ENCODE measurements at places on chromosomes 12 and 14. TPM values are rescaled to one million over a fixed set of nuclear protein-coding genes. Genes with fewer than 3 reads are reported as not detected.
A peak's percentile ranks its signal among the peaks of the same experiment; 100 is the strongest.

DNA sequence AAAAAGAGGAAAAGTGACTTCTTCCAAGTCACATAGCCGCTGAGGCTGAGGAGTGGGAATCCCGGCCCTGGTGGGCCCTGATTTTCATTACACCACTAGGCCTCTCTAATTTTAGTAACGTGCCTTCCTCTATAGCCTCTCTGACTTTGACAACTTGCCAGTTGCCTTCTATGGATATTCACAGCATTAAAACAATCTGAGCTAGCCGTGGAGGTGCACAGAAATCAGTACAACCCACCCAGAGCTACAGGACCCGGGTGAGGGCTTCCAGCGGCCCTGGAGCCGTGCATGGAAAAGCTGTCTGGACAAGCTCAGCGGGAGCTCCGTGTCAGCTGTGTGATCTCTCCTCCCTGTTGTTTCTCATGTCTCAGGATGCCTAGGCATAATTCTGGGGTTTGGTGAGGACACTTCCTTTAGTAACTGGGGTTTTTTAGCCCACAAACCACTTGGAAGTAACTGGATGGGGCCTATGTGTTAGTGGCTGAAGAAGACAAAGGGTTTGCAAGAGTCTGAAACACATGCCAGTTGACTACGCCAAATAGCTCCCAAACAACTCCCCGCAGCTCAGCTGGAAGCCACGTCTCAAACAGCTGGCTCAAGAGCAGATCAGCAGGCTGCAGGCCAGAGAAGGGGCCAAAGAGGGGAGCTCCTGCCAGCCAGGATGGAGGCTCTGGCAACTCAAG lies 53.0 kb downstream of the SSH1 start:
- peak; percentile 99 for DNase-seq

- DNase-seq = no peak
These were observed 76.4 kb upstream of the FOXG1 start for GRCh38 chr14:28690029-28690692.

GRCh38 chr12:117830471-117830870 lies 138.3 kb downstream of the KSR2 start:
- DNase-seq = no peak

DNA sequence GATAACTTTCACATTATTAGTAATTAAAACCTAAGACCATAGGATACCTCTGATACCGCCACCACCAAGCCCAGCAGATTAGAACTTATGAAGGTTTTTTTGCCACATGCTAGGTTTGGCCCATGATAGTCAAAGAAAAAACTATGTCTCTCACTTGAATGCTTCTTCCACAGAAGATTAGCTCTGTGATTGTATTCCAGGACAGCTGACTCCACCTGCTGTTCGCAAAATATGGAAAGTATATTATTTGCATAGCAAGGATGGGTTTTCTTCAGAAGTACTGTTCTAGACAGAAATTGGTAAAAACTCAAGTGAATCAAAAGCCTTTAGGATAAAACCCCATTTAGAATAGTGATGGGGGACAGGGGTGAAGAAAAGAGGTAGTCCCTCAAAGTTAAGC lies 42.2 kb downstream of the PPFIBP1 start:
- no peak for DNase-seq

DNA sequence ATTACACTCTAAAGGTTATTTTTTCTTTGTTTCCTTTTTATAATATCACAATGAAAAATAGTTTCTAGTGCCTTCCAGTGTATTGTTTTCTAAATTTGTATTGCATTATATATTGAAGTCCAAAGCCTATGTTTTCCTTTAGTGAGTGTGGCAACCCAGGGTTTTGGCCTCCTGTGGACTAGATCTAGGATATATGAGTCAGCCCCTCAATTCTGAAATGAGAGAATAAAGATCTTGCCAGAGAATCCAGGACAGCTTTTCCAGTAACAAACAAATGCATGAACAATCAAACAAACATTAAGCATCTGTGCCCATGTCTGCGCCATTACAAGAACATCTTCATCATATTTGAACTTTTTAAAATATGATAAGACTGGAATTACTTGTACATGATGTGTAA lies 70.7 kb upstream of the SSTR1 start:
- no peak for DNase-seq

- peak; percentile 49 for DNase-seq
These were observed 62.6 kb downstream of the DCAF5 start for GRCh38 chr14:69090187-69090789.

GRCh38 chr14:60647081-60647836 lies 2.0 kb downstream of the SIX1 start:
- peak; percentile 54 for DNase-seq

DNA sequence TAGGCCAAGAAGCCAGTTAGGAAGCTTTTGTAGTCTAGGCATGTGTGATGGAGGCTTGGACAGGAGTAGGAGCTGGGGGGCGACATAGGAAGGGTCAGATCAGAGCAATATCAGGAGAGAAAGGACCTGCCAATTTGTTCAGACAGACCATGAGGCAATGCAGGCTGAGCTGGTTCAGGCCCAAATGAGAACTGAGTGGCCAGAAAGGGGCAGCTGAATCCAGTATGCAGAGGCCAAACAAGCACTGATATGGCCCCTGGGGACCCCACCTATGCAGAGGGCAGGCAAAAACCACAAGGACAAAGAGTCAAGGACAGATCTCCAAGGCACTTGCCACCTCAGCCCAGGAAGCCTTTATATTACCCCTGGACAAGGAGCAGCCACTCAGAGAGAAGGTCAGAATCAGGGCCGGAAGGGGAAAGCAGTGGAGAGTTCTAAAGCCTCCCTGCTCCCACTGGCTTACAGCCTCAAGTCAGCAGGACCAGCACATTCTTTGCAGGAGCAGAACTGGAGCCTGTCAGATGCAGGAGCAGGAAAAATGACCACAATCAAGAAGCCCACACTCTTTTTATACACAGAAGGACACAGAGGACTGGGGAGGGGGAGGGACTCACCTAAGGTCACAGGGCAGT lies 37.2 kb downstream of the CLMN start:
- no peak for DNase-seq

DNA sequence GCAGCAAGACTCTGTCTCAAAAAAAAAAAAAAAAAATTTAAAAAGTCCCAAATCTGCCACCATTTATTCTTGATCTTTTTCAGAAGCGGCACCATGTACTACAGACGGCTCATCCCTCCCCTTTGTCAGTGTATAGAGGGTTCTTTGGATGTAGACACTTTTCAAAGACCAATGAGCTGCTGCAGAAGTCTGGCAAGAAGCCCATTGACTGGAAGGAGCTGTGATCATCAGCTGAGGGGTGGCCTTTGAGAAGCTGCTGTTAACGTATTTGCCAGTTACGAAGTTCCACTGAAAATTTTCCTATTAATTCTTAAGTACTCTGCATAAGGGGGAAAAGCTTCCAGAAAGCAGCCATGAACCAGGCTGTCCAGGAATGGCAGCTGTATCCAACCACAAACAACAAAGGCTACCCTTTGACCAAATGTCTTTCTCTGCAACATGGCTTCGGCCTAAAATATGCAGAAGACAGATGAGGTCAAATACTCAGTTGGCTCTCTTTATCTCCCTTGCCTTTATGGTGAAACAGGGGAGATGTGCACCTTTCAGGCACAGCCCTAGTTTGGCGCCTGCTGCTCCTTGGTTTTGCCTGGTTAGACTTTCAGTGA lies 6.5 kb upstream of the ACACB start:
- DNase-seq = no peak

- DNase-seq = no peak
These were observed 83.0 kb downstream of the ACTN1 start for GRCh38 chr14:68896132-68896531.

DNA sequence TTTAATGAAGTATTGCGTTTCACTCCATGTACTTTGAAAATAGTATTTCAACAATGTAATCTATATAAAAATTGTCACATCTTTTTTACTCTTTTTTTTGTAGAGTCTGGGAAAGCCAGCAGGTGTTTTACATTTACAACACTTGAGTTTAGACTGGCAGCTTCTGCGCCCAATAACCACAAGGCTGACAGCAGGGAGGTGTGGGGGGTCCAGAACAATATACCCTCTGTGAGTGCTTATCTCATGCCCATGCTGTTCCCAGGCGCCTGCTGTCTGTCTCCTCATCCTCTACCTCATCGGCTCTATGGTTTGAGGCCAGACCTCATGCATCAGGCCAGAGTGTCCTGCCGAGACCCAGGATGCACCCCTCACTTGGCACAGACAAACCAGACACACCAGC lies 24.9 kb downstream of the FBRSL1 start:
- DNase-seq = no peak

- no peak for DNase-seq
These were observed 68.8 kb upstream of the SFSWAP start for GRCh38 chr12:131642101-131642540.

- DNase-seq = peak; percentile 4
These were observed 161.6 kb upstream of the SOX5 start for GRCh38 chr12:24111086-24111485.

DNA sequence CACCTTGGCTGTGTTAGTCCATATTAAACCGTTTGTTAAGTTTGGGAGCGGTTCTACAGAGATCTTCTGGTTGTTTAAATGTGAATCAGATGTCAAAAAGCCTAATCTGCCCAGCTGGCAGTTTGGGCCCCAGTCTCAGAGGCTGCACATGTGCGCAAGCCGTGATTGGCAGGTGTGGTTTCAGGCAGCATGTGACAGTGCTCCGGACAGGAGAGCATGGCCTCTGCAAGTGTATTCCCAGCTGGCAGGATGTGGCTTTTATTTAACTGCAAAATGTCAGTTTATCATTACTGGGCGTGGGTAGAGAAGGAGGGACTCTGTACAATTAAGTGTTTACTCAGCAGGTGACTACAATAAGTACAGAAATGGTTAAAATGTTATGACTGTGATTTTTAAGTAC lies 77.5 kb downstream of the PELI2 start:
- no peak for DNase-seq

- peak; percentile 81 for DNase-seq
These were observed 126.7 kb upstream of the CCDC196 start for GRCh38 chr14:66359500-66359899.

DNA sequence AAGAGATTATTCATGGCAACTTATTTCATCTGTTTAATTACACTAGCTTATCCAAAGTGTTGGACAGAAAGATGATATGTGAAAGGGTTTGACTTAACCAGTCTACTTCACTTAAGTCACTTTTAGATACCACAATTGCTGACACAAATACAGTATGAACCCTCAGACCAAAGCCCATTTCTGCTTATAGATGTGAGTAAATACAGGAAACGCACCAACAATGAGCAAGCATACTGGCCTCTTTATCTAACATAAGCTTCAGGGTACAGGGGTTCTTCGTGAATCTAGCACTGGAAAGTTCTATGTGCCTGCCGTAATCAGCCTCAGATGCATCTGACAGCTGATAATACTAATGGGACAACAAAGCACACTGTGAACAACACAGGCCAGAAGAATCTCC lies 209.6 kb downstream of the MED13L start:
- no peak for DNase-seq

- peak; percentile 5 for DNase-seq
These were observed 778 bp downstream of the SLC8B1 start for GRCh38 chr12:113333877-113334785.

DNA sequence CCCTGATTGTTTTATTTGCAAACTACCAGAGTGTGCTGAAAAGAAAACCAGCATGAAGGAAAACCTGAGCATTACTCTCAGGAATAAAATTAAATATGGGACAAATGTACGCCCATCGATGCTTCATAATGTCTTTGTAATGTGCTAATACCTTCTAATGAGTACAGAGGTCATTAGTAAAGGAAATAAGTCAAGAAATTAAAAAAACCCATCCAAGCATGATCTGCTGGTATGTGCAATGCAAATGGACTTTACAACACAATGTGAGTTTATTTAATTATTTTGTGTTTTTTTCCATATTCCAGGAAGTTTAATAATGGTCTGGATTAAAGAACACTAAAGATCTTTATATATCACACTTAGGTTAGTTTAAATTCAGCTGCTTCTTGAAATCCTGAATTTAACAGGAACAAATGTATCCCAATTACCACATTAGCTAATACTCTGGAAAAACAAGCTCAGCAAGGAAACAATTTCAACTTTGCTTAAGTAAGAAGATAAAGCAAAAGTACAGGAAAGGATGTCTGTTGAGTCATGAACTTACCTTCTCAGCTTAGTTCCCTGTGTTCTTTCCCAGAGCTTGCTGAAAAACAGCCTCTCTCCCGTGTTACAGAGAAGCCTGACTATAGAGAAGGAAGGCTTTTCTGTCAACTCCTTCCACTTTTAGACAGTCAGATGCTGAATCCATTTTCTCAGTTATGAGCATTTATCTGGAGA lies 179.3 kb upstream of the TMEM260 start:
- no peak for DNase-seq

- DNase-seq = peak; percentile 61
These were observed 1.9 kb downstream of the NTN4 start for GRCh38 chr12:95788637-95789036.

DNA sequence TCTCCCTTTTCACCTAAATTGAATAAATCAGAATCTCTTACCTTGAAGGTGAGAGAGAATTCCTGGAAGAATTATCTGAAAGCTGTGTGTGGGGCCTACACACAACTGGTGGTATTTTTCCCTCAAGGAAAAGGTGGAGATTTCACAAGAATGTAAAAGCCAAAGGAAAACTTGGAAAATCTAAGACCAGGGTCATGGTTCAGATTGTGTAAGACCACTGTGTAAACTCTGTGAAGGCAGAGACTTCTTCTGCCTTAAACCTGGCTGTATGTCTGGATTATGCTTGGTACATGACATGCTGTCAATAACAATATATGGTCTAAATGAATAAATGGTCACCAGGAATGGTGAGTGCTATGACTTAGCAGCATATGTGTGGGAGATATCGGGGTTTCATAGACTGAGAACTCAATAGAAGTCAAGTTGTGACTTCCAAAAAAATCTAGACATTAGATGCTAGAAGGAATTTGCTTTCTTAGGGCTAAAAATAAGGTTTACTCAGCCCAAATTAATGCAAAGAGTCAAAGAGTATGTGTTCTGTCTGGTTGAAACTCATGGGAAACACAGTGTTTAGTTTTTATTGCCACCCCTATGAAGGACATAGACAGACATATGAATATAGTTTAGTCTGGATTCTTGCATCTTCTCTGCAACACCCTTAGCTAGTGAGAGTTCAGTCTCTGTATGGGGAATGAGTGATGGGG lies 163.7 kb downstream of the SNAPC1 start:
- no peak for DNase-seq

GLI1 gene
- 1.1 TPM for total RNA-seq

KRT80 gene
- 0.25 TPM for total RNA-seq

OR4N5 gene
- not detected for total RNA-seq

FERMT2 gene
- 133 TPM for total RNA-seq

LHX5 gene
- not detected for total RNA-seq

UBE2N gene
- 18.6 TPM for total RNA-seq

TAS2R10 gene
- not detected for total RNA-seq

FANCM gene
- 13.9 TPM for total RNA-seq

TSPAN9 gene
- total RNA-seq = 8.1 TPM

CCDC38 gene
- total RNA-seq = not detected

MLXIP gene
- 15.4 TPM for total RNA-seq
